ENCODE measurements at places on chromosomes 5 and 9.

DNA sequence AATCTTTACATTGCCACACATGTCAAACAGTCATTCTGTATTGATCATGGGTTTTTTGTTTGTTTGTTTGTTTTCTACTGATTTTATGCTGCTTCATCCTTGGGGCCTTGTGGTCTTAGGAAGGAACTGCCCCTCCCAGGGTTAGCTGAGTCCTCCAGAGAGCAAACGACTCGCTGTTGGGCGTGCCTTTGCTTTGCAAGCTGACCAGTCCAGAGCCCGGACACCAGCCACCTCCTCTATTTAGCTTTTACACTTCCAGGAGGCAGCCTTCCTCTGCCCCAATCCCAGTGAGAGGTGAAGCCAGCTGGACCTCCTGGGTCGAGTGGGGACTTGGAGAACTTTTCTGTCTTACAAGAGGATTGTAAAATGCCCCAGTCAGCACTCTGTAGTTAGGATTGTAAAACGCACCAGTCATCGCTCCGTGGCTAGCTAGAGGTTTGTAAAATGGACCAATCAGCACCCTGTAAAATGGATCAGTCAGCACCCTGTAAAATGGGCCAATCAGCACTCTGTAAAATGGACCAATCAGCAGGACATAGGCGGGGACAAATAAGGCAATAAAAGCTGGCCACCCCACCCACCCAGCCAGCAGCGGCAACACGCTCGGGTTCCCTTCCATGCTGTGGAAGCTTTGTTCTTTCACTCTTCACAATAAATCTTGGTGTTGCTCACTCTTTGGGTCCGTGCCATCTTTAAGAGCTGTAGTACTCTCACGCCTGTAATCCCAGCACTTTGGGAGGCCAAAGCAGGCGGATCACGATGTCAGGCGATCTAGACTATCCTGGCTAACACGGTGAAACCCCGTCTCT, 154.4 kb downstream of the ERCC6L2 start:
- no peak for DNase-seq

GRCh38 chr9:116789081-116789480, 102.0 kb downstream of the TRIM32 start:
- no peak for DNase-seq

DNA sequence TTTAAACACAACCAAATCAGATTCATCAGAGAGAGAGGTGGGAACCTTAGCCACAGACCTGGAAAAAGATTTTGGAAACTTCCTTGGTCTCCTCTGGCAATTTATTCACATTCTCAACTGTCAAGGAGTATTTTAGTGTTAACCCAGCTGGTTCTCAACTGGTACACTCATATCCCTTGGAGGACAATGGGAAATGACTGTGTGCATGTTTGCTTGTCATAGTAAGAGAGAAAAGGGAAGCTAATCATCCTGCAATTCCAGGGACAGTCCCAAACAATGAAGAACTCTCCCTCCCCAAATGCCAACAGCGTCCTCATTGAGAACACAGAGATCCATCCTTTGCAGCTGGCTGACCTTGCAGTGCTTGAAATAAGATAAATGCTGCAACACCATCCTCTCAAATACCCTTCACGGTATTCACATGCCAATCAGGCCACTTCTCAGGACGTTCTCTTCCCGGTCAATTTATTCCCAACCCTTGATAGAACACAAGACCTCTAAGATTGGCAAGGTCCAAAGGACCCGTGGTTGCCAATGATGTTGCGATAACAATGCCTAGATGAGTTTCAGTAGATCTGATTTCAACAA, 75.5 kb downstream of the EPB41L4B start:
- no peak for DNase-seq

GRCh38 chr5:127055880-127056653, 17.2 kb downstream of the C5orf63 start:
- no peak for DNase-seq

DNA sequence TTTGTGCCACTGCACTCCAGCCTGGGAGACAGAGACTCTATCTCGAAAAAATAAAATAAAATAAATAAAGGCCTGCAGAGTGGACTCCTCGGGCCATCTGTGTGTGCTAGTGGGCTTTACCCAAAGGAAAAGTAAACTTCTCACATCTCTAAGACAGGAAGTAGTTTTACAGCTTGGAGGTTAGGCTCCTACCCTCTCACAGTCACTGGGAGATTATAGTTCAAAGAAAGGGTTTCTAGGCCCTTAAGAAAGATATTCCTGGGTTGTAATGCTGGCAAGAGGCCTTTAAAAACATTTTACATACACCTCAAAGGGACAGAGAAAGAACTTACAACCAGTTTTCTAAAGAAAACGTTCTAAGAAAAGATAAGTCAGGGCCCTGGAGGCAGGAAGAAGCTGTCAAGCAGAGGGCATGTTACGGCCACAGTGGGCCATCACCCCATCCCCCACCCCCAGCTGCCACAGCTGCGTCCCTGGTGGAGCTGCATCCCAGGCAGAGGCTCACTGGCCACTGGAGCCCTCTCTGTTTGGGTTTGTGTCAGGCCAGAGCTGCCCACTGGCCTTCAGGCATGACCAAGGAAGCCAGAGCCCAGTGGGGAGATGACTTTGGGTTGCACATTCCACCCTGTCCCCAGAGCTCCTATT, 78.1 kb upstream of the CDK20 start:
- DNase-seq, result no peak

DNA sequence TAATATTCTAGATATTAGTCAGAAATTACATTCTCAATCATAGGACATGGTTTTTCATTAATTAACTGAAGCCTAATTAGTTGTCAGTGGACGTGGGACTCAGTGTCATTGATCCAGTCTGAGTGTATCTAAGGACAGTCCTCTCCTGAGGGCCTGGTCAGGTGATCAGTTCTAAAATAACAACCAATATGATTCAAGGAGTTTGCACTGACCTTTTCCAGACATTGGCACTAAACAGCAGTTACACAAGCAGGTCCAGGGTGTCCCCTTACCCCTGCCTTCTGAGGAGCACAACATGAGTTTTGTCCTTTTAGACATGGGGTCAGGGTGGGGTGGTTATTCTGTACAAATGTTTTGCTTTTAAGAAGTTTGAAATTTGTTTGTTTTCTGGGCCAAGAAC, 97.8 kb downstream of the CMYA5 start:
- DNase-seq, result no peak

GRCh38 chr9:121527371-121527770, 27.7 kb upstream of the GGTA1 start:
- no peak for DNase-seq

DNA sequence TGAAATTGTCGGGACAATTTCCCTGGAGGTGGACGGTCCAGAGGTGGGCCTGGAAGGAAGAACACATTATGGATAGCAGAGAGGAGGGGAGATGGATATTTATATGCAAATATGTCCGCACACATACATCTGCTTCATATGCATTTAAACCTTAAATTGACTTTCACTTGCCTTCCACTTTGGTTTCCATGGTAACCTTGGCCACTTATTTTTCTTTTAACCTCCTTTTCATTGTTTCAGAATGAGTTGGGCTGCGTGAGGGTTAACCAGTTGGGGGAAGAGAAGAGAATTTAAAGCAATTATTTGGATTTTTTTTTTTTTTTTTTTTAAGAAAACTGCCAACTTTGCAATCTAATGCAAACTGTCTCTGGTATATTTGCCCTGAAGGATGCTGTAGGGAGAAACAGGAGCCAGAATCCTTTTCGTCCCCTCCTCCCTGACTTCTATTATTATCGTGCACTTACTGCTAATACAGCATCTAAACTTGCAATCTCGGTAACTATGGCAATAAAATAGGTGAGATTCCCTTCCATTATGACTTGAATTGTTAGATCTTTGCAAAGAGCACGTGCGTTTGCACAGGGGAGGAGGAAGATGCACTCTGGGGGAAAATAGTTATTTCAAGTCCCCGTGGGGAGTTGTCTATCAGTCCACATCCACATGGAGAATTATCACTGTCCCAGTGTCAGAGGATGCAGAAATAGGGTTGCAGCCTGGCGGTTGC, 35.6 kb downstream of the TLR4 start:
- no peak for DNase-seq

- no peak for DNase-seq
Observed at GRCh38 chr9:1994180-1994579, 21.0 kb upstream of the SMARCA2 start.

- no peak for DNase-seq
Observed at GRCh38 chr9:33248606-33249005, 8.6 kb downstream of the SPINK4 start.

GRCh38 chr9:98396656-98397055, 141.2 kb upstream of the TBC1D2 start:
- DNase-seq, result no peak

- no peak for DNase-seq
Observed at GRCh38 chr9:124797343-124798103, 20.6 kb downstream of the OLFML2A start.

GRCh38 chr9:124272118-124272517, 14.4 kb downstream of the NEK6 start:
- no peak for DNase-seq

GRCh38 chr9:81305561-81306182, 383.7 kb downstream of the TLE1 start:
- DNase-seq, result no peak

GRCh38 chr5:167460449-167461020, 830.9 kb upstream of the WWC1 start:
- no peak for DNase-seq

GRCh38 chr5:171162596-171162995, 146.5 kb upstream of the TLX3 start:
- DNase-seq, result no peak

GRCh38 chr5:176596689-176597416, 13.1 kb downstream of the GPRIN1 start:
- DNase-seq, result no peak

GRCh38 chr9:110183208-110184145, 24.5 kb downstream of the C9orf152 start:
- DNase-seq, result peak; percentile 24

- no peak for DNase-seq
Observed at GRCh38 chr5:5145651-5146529, 5.8 kb downstream of the ADAMTS16 start.

GRCh38 chr5:625516-625915, 13.4 kb downstream of the CEP72 start:
- no peak for DNase-seq

- no peak for DNase-seq
Observed at GRCh38 chr5:65927503-65928321, 1.3 kb downstream of the ERBIN start.

DNA sequence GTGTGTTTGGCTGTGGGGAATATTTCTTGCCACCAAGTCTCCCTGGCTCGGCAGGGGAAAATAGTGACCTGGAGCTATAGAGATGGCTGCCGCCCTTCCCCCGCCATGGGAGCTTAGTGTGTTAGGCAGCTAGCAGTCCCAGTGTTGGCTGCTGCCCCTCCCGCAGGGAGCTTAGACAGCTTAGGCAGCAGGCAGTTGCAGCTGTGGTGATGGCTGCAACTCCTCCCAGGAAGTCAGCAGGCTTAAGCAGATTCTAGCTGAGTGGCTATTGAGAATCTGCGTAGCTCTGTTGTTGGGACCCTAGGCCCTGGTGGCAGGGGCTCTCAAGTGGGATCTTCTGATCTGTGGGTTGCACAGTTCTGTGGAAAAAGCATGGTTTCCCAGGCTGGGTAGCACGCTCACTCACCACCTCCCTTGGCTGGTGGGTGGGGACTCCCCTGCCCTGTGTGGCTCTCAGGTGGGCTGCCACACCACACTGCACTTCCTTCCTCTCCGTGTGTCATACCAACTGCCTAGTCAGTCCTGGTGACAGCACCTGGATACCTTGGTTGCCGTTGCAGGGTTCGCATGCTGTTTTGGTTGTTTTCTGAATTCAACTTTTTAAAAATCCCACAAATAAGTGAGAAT, 9.3 kb downstream of the OR1N2 start:
- DNase-seq, result no peak

DNA sequence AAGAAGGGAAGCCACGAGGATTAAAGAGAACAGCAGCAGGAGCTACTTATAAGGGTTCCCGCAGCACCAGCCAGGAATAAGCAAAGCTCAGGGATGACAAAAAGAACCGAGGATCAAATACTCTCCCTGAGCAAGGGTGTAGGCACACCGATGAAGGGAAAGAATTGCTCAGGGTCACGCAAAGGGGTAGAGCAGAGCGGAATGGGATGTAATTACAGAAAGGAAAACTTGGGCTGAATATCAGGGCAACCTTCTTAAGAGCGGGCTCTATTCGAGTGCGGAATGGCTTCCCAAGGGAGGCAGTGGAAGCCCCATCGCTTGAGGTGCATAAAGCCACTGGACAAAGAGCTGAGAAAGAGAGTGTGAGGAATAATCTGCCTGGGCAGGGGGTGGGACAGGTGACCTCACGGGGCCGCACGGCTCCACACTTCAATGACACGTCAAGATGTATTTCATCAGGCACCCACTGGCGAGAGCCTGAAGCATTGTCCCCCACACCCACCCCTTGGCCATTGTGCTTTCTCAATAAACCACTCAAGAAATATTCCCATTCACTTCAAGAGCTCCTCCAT, 162.2 kb downstream of the EBF1 start:
- no peak for DNase-seq

- DNase-seq, result no peak
Observed at GRCh38 chr9:125764198-125764597, 17.0 kb downstream of the PBX3 start.

GRCh38 chr9:117677572-117677971, 26.6 kb upstream of the TLR4 start:
- no peak for DNase-seq

DNA sequence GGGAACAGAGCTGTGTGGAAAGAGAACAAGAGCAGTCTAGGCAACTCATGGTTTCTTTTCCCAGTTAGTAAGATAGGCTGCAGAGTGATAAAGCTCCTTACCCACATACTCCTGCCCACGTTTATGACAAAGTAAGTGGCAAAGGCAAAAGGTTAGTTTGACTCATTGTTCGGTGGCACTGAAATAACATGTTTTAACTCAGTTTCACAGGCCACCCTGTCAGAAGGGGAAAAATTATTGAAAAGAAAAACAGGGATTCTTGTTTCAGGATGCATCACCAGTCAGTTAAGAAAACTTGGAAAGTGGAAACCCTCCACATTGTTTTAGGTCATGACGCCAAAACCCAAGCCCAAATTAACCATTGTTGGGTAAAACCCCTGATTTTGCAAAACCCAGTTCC, 22.3 kb upstream of the DAB2 start:
- DNase-seq, result no peak

DNA sequence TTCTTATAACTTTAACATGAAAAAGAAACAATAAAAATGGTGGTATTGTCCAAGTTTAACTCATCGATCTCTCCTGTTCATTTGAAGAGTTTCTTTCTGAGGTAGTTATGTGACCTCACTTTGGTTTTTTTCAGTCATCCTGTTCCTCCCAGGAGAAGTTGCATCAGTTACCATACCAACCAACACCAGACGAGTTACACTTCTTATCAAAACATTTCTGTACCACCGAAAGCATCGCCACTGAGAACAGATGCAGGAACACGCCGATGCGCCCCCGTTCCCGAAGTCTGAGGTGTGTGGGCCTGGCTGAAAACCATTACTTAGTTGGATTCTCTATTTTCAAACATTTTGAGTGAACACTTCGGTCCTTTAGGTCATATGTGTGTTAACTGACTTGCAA, 96.3 kb downstream of the CD180 start:
- no peak for DNase-seq
